ENCODE measurements at places on chromosomes 3 and 15. TPM values are rescaled to one million over a fixed set of nuclear protein-coding genes. Genes with fewer than 3 reads are reported as not detected.

SLC15A2 gene
- 2.1 TPM for polyA plus RNA-seq

DNA sequence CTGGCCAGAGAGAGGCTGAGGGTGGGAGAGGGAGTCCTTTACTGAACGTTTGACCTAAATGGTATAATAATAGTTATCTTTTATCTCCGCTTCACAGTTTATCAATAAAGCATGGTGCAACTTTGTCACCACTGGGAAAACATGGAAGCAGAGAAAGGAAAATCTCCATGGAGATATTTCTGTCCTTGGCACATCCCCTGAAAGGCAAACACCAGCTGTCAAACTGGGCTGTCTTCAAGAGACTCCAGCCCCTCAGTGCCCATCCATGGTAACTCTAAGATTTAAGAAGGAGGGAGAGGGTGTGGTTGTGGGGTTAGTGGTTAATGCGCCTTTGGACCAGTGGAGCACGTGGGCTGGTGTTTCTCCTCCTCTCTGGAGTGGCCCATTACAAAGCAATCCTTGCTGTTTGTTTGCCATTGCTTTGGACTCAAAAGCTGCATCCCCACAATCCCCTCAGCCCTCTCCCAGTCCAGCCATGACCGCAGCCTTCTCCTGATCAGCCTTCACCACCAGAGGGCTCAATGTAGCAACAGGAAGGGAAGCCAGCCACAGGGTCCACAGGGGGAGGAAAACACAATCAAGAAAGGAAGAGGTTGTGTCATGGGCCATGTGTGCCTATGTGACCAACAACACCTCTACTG is 38.2 kb upstream of the FAM174B start:
- no peak for DNase-seq

DNA sequence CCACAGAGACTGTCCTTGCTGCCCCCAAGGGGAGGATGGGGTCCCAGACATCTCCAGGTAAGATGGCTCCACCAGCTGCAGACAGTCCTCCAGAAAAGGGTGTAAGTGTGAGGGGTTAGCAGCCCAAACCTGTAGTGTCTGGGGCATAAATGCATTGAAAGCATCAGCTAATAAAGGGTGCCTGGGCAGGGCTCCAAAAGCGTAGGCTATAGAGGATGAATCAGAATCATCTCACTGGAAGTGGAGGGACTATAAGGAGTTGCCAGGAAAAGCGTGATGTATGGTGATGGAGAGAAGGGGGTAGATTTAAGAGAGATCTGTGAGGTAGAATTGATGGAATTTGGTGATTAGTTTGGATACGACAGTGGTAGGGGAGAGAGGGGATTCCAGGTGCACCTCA is 79.9 kb upstream of the ONECUT1 start:
- DNase-seq, result no peak

DNA sequence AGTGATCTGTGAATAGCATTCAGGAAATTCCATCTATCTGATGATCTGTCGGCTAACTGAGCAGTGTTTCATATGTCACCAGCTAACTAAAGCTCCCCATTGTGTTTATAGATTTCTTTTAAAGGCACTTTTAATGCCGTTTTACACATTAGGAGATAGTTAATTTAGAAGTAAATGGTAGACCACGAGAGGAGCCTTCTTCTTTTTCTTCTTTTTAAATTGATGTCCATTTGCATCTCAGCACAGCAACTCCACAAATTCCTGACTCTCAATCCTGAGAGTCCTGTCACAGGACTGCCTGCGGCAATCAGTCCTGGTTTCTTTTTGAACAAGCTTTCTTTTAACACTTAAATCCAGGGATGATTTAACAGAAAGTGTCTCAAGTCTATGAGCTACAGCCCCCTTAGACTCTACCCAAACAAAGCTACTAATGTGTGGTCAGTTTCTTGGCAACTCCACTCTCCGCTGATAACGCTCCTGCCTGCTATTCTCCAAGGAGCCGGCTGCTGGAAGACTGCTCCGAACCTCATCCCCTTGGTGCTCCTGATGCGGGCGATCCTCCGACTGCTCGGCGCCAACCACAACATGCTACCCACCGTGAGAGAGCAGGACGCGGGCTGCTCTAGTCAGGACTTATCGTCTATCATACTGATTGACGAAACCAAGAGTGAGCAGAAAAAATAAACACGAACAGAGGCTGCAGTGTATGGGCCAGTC is 421.4 kb downstream of the MECOM start:
- no peak for DNase-seq

- no peak for DNase-seq
Measured at GRCh38 chr3:72058493-72059081, 273.6 kb upstream of the PROK2 start.

DNA sequence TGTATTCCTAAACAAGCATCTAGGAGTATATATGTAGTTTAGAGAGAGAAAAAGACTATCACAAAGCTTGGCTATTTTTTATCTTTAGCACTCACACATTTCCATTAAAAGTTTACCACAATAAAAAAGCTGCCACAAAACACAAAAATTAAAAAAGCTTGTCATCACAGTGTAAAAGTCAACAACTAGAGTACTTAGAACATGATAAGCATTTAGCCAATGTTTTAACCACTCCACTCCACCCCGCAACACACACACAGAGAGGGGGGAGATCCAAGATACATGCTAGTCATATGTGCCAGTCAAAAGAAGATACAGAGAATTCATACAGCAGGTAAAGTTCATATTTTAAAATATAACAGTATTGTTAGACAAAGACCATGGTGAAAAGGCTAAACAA is 79.7 kb downstream of the STAG1 start:
- no peak for DNase-seq

DNA sequence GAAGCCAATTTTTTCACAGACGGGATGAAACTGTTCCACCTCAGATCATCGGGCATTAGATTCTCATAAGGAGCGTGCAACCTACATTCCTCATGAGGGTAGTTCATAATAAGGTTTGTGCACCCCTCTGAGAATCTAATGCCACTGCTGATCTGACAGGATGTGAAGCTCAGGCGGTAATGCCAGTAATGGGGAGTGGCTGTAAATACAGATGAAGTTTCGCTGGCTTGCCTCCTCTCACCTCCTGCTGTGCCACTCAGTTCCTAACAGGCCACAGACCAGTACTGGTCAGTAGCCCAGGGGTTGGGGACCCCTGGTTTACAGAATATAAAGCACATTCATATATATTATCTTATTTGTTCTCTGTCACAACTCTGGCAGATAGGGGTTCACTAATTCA is 2.1 kb upstream of the LIMD1 start:
- no peak for DNase-seq

- peak; percentile 33 for DNase-seq
Measured at GRCh38 chr3:186160691-186161243, 51.9 kb upstream of the ETV5 start.

- no peak for DNase-seq
Measured at GRCh38 chr15:99404454-99404853, 153.2 kb downstream of the LRRC28 start.

All from adrenal gland (tissue), 19 donors.